Uterus (tissue), 4 donors: ENCODE measurements at places on chromosomes 4 and X. TPM values are rescaled to one million over a fixed set of nuclear protein-coding genes. Genes with fewer than 3 reads are reported as not detected.

DNA sequence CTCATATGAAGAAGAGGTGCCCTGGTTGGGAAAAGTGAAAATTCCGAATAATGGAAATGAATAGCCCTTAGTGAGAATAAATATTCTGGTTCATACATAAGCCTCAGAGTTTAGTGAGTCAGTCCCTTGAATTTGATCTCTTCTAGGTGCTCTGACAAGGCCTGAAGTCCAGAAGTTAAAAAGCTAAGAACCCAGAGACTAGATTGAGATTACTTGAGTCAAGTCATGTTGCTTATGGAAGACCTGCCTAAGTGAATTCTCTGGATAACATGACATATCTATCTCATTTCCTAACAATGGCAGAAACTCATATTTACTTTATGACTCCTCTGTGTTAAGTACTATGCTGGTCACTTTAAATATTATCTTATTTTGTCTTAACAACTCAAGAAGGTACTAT lies 10.5 kb upstream of the PRSS48 start:
- no peaks in the 10 kb centered on the region for H3K36me3 ChIP-seq
- H3K4me1 ChIP-seq, result no peaks in the 10 kb centered on the region
- DNase-seq, result no peak
- H3K27ac ChIP-seq, result no peak overlapping the region

GRCh38 chrX:45083314-45083713 lies 117.4 kb downstream of the DIPK2B start:
- no peak overlapping the region for H3K27ac ChIP-seq
- H3K36me3 ChIP-seq, result no peaks in the 10 kb centered on the region
- H3K4me3 ChIP-seq, result no peak overlapping the region
- H3K4me1 ChIP-seq, result no peaks in the 10 kb centered on the region

GRCh38 chr4:64796581-64796980 lies 387.3 kb upstream of the TECRL start:
- no peaks in the 10 kb centered on the region for H3K27me3 ChIP-seq
- H3K36me3 ChIP-seq, result no peaks in the 10 kb centered on the region
- DNase-seq, result no peak
- no peak overlapping the region for H3K4me3 ChIP-seq

DNA sequence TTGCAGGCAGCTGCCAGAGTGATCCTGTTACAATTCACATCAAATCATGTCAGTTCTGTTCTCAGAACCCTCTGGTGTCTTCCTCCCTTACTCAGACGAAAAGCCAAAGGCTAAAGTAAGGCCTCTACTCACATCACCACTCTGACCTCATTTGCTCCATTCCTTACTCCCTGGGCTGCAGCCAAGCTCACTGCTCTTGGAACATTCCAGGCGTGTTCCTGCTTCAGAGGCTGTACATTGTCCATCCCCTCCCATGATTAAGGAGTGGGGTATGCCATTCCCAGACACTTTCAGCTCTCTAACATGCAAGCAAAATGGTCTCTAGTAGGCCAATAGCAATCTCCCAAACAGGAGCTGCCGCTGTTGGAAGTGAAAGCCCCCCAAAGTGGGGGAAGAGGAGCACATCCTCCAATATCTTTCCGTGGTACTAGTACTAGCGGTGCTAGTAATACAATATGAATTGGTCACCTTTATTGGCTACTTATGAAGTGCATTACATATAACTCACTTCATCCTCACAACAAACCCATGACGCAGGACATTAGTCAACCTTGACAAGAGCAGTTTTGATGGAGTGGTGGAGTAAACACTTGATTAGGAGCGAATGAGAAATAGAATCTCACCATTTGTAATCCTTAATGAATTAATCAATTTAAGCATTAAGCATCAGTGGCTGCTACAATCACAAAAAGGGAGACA lies 15.0 kb downstream of the GAB3 start:
- no peak overlapping the region for H3K4me3 ChIP-seq
- H3K4me1 ChIP-seq, result no peaks in the 10 kb centered on the region
- no peaks in the 10 kb centered on the region for H3K27me3 ChIP-seq

GRCh38 chrX:24526616-24527015 lies 61.5 kb downstream of the PDK3 start:
- H3K27me3 ChIP-seq, result no peaks in the 10 kb centered on the region
- H3K36me3 ChIP-seq, result no peaks in the 10 kb centered on the region
- no peak overlapping the region for H3K27ac ChIP-seq
- DNase-seq, result no peak
- no peaks in the 10 kb centered on the region for H3K4me1 ChIP-seq

Gene ETDB
- total RNA-seq, result not detected

Gene ASB9
- total RNA-seq, result 11.1 TPM
